SJSA1 (cell line): ENCODE measurements at places on chromosomes 7 and 10. TPM values are rescaled to one million over a fixed set of nuclear protein-coding genes. Genes with fewer than 3 reads are reported as not detected.

- no peaks in the 10 kb centered on the region for H3K4me1 ChIP-seq
- no peak overlapping the region for H3K4me3 ChIP-seq
- DNase-seq = no peak
- H3K27me3 ChIP-seq = no peaks in the 10 kb centered on the region
These were observed 196.9 kb downstream of the ZEB1 start for GRCh38 chr10:31515819-31516402.

GRCh38 chr10:35882422-35883150, 240.5 kb upstream of the FZD8 start:
- H3K4me3 ChIP-seq = no peak overlapping the region
- DNase-seq = no peak
- no peak overlapping the region for H3K27ac ChIP-seq
- no peaks in the 10 kb centered on the region for H3K27me3 ChIP-seq
- no peaks in the 10 kb centered on the region for H3K4me1 ChIP-seq

- DNase-seq = no peak
- peaks cover 4% of the 10 kb centered on the region for H3K36me3 ChIP-seq
- no peak overlapping the region for H3K27ac ChIP-seq
- H3K4me3 ChIP-seq = no peak overlapping the region
- no peaks in the 10 kb centered on the region for H3K27me3 ChIP-seq
- H3K4me1 ChIP-seq = peaks cover 11% of the 10 kb centered on the region
These were observed 11.7 kb downstream of the PLAC9 start for GRCh38 chr10:80144067-80144695.

DNA sequence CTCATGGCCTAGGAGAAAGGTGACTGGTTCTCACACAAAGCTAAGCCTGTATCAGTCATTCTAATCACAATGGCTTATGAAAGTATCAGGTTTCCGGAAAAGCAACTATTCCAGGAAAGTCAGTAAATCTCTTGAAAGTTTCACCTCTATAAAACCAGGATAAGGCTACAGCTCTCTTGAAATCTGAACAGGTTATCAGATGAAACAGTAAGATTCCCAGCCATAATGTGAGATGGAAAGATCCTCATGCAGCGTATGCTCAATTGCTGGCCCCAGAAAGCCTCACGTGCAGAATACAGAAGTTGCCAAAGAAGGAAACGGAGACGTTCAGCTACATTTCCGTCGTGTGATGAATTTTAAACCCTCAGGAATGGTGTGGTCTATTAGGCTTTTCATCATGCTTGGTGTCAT, 90.0 kb downstream of the PFKFB3 start:
- no peaks in the 10 kb centered on the region for H3K27me3 ChIP-seq
- no peak overlapping the region for H3K27ac ChIP-seq
- no peak for DNase-seq
- H3K36me3 ChIP-seq = no peaks in the 10 kb centered on the region
- peaks cover 6% of the 10 kb centered on the region for H3K4me1 ChIP-seq

- H3K27me3 ChIP-seq = peaks cover 3% of the 10 kb centered on the region; the same call in 1 of the 2 replicates
- peaks cover 44% of the 10 kb centered on the region for H3K4me1 ChIP-seq
- no peak overlapping the region for H3K27ac ChIP-seq
- no peak overlapping the region for H3K4me3 ChIP-seq
- DNase-seq = no peak
These were observed 44.8 kb upstream of the TARP start for GRCh38 chr7:38318241-38318640.

DNA sequence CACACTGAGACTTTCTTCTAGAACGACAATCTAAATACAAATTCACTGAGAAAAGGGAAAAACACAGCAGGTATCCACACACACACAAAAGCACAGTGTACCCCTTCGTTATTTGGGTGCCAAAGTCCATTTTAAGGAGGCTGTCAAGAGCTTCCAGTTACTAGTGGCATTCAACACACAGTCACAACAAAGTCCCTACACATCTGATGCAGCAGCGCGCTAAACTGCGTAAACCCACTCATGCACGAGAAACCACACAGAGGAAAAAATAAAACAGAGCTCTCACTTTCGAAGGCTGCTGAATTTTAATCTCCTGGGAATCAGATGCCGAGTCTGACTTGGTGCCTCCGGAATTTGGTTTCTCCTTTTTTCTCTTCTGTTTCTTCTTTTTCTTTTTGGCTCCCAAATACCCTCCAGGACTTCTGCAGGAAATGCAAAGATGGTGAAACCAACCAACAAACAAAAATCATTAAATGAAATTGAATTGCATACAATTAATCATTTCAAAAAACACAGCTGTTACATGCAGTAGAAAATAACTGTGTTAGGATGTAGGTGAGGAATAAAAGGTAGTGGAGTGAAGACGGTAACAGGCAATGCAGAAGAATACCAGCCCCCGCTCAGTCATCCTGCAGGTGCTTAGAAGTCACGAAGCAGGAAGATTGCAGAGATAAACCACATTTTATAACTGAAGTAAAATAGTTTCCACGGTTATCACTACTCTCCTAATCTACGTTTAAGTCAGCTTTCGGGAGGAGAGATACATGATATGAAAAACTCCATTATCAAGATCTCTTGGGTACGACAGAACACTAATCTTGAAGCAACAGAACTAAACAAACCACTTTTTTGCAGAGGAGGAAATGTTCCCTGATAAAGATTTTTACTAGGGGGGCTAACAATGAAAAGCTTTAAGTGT, 27.1 kb downstream of the NMT2 start:
- H3K27ac ChIP-seq = no peak overlapping the region
- H3K27me3 ChIP-seq = no peaks in the 10 kb centered on the region
- H3K4me3 ChIP-seq = no peak overlapping the region
- H3K36me3 ChIP-seq = peaks cover 39% of the 10 kb centered on the region
- no peak for DNase-seq

DNA sequence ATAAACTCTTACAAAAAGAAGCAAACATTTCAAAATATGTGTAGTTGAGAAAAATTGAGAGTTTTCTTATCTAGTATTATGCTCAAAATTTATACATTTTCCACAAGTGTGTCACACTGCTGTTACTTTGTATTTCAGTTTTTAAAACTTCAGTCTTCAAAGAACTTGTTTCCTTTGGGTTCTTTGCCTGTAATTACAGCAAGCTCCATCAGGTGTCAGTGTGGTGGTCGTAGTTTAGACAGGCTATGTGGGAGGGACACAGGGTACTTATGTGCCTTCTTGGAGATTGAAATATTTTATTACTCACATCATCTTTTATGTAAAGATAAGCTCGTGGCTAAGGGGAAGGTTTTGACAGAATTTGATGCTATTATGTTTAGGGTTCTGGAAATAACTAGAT, 360.5 kb downstream of the FGFR2 start:
- H3K4me1 ChIP-seq = no peaks in the 10 kb centered on the region
- H3K27me3 ChIP-seq = no peaks in the 10 kb centered on the region
- H3K4me3 ChIP-seq = no peak overlapping the region
- H3K27ac ChIP-seq = no peak overlapping the region
- DNase-seq = no peak
- no peaks in the 10 kb centered on the region for H3K36me3 ChIP-seq

GRCh38 chr7:123154231-123154860, 45.4 kb downstream of the SLC13A1 start:
- peak overlapping the region; percentile 10; the same call in 1 of the 2 replicates for H3K27ac ChIP-seq
- H3K4me3 ChIP-seq = no peak overlapping the region
- peaks cover 8% of the 10 kb centered on the region for H3K4me1 ChIP-seq
- no peaks in the 10 kb centered on the region for H3K27me3 ChIP-seq
- H3K36me3 ChIP-seq = no peaks in the 10 kb centered on the region
- peak; percentile 74 for DNase-seq

- H3K27me3 ChIP-seq = no peaks in the 10 kb centered on the region
- H3K4me3 ChIP-seq = no peak overlapping the region
- no peak overlapping the region for H3K27ac ChIP-seq
- no peaks in the 10 kb centered on the region for H3K36me3 ChIP-seq
These were observed 85.5 kb downstream of the CUX1 start for GRCh38 chr7:101902680-101903514.

- H3K27me3 ChIP-seq = no peaks in the 10 kb centered on the region
- H3K27ac ChIP-seq = peak overlapping the region; percentile 47; the same call in 1 of the 2 replicates
- no peak overlapping the region for H3K4me3 ChIP-seq
- DNase-seq = peak; percentile 59
- peaks cover 34% of the 10 kb centered on the region for H3K4me1 ChIP-seq
- no peaks in the 10 kb centered on the region for H3K36me3 ChIP-seq
These were observed 182.8 kb downstream of the ARHGAP12 start for GRCh38 chr10:31745612-31746376.

DNA sequence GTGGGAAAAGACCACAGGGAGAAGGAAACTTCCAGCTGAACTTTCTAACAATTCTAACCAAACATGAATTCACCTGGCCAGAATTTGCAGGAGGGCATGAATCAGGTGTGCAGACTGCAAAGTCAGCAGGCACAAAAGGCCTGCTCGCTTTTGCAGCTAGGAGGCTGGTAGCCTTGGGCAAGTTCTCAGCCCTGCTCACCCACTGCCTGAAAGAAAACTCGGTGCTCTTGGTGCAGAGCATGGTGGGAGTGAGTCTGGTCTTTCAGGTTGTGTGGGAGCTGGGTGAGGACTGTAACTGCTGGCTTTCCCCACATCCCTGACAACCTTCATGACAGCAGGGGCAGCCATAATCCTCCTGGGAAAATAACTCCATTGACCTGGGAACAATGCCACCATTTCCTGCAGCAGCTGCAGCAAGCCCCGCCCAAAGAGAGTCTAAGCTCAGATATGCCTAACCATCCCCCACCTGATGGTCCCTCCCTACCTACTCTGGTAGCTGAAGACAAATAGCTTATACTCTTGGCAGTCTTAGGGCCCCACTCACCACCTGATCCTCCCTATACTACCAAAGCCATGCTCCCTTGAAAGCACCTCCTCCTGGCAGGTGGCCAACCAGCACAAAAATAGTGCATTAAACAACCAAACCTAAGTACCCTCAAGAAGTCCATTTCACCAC, 31.6 kb downstream of the ZNF117 start:
- H3K4me3 ChIP-seq = no peak overlapping the region
- H3K27me3 ChIP-seq = no peaks in the 10 kb centered on the region
- DNase-seq = no peak
- no peaks in the 10 kb centered on the region for H3K4me1 ChIP-seq
- no peaks in the 10 kb centered on the region for H3K36me3 ChIP-seq
- H3K27ac ChIP-seq = no peak overlapping the region

DNA sequence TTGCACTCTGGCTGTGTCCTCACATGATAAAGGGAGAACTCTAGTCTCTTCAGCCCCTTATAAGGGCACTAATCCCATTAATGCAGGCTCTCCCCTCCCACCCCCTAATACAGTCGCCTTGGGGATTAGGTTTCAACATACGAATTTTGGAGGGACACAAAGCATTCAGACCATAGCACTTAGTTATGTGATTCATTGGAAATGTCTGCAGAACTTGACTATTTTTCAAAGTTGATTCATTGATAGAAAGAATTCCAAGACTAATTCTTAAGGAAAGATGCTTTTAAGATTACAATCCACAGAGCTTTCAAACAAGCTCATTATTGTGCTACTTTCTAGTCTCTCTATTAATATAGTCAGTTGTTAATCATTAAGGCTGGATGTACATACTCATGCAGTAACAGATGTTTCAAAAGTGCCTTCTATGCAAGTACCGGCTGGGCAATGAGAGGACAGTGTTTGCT, 85.3 kb upstream of the RPA3 start:
- H3K27ac ChIP-seq = no peak overlapping the region
- peaks cover 9% of the 10 kb centered on the region for H3K4me1 ChIP-seq
- no peaks in the 10 kb centered on the region for H3K27me3 ChIP-seq
- no peak for DNase-seq
- H3K36me3 ChIP-seq = no peaks in the 10 kb centered on the region

DNA sequence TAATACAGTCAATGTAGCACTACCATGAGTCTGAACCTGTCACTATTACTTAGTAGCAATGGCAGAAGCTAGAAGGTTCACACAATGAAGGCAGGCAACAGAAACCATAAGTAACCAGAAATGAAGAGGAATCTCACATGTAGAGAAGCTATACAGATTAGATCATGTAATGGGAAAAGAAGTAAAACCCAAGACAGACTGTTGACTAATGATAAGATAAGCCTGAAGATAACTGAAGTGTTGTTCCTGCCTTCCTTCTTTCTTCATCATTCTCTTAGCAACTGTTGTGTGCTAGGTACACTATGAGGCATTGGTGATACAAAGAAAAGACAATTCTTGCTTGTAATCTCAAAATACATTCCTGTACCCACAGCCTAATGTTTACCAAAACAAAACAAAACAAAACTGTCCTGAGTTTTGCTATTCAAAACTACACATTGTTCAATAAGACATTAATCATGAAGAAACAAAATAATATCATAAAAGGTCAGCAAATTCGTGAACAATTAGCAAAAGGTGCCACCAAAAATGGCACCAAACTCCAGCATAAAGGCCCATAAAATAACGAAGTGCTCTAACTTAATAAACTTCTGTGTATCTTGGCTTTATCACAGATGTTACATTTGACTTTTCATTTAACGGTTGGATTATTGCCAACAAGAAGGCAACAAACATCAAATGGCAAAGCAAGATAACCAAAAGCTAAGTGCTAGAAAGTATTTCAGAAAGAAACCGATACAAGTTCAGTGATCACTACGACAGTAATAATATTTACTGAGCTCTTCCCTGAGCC, 27.1 kb downstream of the ZNF800 start:
- H3K27ac ChIP-seq = no peak overlapping the region
- H3K27me3 ChIP-seq = no peaks in the 10 kb centered on the region
- no peak for DNase-seq

DNA sequence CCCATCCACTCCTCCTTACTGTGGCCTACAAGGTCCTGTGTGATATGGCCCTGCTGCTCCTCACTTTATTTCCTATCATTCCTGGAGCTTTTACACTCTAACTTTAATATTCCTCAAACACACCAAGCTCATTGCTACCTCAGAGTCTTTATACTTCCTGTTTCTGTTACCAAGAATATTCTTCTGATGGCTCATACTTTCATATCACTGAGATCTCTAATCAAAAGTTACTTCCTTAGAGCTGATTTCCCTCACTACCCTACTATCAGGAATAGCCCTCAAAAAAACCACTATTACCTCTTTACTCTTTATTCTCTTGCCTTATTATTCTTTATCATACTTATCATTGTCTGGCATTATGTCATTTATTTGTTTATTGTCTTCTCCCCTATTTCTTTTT, 5.8 kb upstream of the PPP3CB start:
- H3K27me3 ChIP-seq = no peaks in the 10 kb centered on the region
- no peak overlapping the region for H3K4me3 ChIP-seq
- H3K27ac ChIP-seq = no peak overlapping the region
- peaks cover 34% of the 10 kb centered on the region for H3K36me3 ChIP-seq
- H3K4me1 ChIP-seq = peaks cover 2% of the 10 kb centered on the region

GRCh38 chr10:123637326-123637880, 28.8 kb upstream of the GPR26 start:
- peak; percentile 22 for DNase-seq
- H3K27me3 ChIP-seq = no peaks in the 10 kb centered on the region
- no peaks in the 10 kb centered on the region for H3K4me1 ChIP-seq
- H3K36me3 ChIP-seq = no peaks in the 10 kb centered on the region
- H3K4me3 ChIP-seq = no peak overlapping the region

The INA gene
- total RNA-seq = 0.42 and 1.7 TPM in 2 replicates

The PRDX3 gene
- 304 and 376 TPM in 2 replicates for total RNA-seq

The FAM221A gene
- total RNA-seq = 2.3 and 7.2 TPM in 2 replicates

The MEOX2 gene
- not detected in 2 replicates for total RNA-seq

The OPALIN gene
- total RNA-seq = not detected in 2 replicates
